ENCODE measurements at places on chromosomes 7 and 10.
A peak's percentile ranks its signal among the peaks of the same experiment; 100 is the strongest.

DNA sequence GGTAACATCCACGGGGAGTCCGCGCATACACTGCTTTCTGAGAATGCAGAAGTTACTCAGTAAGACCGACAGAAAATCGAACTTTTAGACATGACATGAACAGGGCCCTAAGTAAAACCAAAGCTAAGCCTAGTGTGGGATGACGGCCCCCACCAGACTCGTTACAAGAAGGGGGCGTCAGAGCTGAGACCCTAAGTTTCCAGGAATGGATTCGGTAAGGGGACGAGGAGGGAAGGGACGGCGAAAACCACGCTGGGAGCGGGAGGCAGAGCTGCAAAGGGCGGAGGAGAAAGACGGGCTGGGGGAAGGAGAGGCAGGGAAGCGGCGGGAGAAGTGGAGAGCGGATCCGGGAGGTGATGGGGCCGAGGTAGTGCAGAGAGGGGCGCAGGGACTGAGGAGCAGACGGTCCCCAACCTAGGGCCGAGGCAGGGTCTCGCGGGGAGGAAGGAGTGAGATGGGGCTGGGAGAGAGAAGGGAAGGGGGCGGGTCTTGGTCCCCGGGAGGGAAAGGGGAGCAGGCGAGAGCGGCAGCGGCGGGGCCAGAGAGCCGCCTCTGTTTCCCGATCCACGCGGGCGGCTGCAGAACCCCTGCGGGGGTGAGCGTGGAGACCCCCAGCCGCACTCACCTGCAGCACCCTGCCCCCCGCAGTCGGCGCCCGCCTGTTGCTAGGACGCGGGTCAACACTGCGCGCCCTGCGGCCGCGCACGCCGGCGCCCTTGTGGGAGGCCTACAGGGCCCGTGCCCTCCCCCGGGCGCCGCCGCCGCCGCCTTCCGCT is 513 bp downstream of the ODAD2 start:
- DNase-seq = peak; percentile 10

GRCh38 chr10:111078505-111079185 is 1.8 kb downstream of the ADRA2A start:
- no peak for DNase-seq

DNA sequence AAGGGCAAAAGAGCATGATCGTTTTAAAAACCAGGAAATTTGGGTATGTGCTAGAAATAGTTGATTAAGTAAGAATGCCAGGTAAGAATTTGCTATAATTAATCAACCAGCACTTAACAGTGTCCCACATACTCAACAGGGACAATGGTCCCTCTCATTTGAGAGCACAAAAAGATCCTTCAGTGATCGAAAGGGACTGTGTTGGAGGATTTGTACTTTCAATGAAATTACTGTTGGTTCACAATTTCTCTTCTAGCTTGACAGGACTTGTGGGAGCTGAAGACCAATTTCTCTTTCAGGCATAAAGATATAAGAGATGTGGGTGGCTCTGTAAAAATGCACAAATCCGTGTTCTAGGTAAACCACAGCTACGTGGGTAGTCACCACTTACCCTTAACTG is 12.5 kb upstream of the PLEKHS1 start:
- no peak for DNase-seq

DNA sequence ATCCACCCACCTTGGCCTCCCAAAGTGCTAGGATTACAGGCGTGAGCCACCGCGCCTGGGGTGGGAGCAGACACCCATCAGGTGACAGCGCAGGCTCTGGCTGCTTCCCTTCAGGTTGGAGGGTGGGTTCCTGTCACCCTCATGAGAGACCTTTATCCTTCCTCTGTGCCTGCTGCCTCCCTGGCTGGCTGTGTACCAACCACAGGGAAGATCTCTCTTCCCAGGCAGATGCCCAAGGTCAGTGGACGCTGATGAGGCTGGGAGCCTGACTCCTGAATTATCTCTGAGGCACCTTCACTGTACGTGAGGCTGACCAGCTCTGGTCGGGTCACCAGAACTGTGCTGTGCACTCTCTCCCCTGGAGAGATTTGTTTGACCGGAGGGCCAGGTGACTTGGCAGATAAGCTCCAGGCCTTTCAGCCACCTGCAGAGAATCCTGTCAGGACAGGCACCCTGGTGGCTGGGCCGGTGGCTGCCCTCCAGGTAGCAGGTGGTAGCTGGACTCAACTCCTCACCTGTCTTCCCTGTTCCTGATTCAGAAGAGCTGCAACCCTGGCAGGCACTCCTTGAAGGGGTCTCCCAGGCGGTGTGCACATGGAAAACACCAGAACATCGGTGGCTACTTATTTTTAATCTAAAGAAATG is 251.9 kb downstream of the GLRX3 start:
- no peak for DNase-seq

- no peak for DNase-seq
Measured at GRCh38 chr7:55483046-55483445, 89.3 kb downstream of the VOPP1 start.

- DNase-seq = peak; percentile 37
Measured at GRCh38 chr10:29479081-29479925, 155.5 kb downstream of the SVIL start.

- DNase-seq = no peak
Measured at GRCh38 chr7:36747280-36748016, 23.2 kb upstream of the AOAH start.

DNA sequence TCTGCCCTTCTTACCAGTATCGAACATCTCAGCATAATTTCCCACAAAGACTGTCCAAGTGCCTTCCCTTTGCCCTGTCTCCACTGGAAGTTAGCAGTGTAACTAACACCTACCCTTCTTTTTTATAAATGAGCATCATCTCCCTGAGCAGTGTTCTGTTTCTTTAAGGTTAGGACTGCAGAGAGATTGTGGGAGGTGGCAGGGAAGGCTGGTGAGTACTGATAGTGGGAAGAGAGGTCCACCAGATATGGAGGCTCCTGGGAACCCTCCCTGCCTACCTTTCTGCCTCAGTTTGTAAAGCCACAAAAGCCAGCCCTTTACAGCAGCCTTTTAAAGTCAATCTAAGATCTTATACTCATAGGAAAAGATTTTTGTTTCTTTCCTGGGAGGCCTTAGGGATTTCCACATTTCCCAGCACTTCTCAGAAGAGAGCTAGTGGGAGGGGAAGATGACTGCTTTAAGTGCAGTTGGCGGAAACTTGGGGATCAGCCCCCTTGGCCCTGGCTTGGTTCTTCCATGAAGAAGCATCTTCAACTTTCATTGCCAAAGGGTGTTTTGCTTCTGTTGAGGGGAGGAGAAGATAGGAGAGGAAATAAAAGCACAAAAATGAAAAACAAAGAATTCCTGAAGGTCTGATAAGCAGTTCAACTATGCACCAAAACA is 36.6 kb upstream of the CALD1 start:
- no peak for DNase-seq

DNA sequence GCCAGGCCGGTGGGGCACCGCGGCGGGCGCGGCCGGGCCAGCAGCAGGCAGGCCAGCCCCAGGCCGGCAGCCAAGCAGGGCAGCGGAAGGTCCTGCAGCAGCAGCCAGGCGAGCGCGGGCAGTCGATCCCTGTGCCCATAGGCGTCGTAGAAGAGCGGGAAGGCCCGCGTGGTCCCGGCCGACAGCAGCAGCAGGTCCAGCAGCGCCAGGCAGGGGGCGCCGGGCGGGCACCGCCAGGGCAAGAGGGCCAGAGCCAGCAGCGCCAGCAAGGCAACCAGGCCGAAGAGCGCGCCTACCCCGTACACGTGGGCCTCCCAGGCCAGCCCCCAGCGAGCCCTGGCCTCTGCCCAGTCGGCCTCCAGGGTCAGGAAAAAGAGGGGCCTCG is 8.4 kb upstream of the RBM28 start:
- DNase-seq = peak; percentile 38

DNA sequence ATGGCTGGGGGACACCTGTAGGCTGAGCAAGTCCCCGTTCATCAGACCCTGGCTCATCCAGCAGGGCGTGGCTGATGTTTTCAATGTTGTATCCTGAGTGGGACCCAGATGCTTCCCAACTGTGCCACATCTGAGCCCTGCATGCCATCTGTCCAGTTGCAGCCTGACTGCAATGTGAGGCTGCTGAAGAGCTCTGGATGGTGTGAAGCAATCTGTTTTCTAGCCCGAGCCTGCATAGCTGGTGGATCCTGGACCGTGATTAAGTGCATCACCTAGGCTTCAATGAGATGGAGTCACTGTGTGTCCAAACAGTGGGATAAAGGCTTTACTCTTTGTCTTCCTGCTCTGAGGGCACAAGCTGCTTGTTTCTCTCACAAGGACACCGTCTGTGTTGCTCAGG is 99.8 kb downstream of the TCF7L2 start:
- DNase-seq = no peak

GRCh38 chr10:129793996-129794395 is 170.1 kb downstream of the EBF3 start:
- no peak for DNase-seq

- DNase-seq = no peak
Measured at GRCh38 chr10:104268405-104268712, 625 bp upstream of the GSTO2 start.

DNA sequence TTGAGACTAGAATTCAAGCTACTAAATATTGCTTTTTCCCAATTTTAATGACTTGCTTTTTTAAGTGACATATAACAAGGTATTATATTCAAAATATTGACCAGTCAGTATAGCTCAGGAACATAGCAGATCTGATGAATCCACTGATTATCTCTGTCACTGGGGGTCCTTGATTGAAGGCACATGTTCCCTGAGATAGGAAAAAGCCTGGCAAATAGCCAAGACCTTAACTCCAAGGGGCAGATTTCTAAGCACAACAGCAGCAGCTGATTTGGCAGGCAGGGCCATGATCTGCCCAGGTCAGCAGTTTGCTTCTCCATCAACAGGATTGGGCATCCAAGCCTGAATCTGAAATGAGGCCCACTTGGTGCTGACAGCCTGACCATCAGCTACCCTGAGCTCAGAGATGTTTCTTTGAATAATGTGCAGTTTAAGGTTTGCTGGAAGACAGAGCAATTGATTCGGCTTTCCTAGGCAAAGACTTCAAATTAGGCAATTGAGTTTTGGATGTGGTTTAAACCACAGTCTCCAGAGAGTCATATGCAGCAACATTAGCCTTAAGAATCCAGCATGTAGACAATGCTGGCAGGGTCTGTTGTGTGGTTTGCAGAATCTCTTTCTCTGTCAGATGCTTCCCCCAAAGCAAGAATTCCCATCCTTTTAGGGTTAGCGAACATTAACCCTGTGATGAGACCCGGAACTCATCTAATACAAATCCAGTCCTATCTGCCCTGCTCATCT is 352.6 kb downstream of the ADRA2A start:
- no peak for DNase-seq

GRCh38 chr10:122561792-122562191 is 1.2 kb downstream of the DMBT1 start:
- no peak for DNase-seq

- DNase-seq = no peak
Measured at GRCh38 chr7:28142650-28143049, 37.9 kb downstream of the JAZF1 start.

GRCh38 chr7:3032256-3032655 is 11.4 kb downstream of the CARD11 start:
- no peak for DNase-seq

DNA sequence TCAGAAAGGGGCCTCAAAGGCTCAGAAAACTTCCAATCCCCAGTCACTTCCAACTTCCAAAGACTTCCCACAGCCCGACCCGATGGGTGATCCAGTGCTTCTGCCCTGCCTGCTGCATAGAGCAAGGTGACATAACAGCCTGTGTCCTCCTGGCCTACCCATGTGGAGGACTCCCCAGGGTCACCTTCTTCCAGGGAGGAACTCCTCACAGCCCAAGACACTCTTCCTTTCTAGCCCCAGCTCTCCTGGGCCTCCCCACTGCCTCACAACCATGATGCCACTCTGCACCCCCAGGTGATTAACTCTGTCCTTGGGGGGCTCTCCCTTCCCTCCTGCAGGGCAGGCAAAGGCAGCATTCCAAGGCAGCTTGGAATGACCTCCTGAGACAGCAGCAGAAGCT is 158.4 kb upstream of the PDE1C start:
- no peak for DNase-seq

DNA sequence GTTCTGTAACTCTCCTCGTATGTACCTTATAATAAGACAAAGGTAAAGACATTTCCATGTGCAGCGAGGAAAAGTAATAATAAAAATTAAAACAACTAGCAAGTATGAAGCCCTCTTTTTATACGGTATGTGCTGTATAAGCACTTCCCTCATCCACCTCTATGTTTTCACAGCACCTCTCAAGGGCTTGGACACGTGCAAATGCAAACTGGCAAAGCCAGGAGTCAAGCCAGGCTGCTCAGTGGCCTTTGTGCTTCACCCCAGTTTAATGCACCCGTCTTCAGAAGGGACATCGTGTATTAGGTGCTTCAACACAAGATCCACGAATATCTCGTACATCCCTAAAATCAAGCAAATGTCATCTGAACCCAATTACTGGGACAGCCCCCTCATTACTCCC is 1.3 kb upstream of the DGKI start:
- no peak for DNase-seq

GRCh38 chr10:18271491-18271890 is 131.3 kb downstream of the CACNB2 start:
- no peak for DNase-seq

- no peak for DNase-seq
Measured at GRCh38 chr7:150365673-150366398, 2.8 kb upstream of the REPIN1 start.

GRCh38 chr10:89591111-89591795 is 53.8 kb downstream of the PANK1 start:
- no peak for DNase-seq

DNA sequence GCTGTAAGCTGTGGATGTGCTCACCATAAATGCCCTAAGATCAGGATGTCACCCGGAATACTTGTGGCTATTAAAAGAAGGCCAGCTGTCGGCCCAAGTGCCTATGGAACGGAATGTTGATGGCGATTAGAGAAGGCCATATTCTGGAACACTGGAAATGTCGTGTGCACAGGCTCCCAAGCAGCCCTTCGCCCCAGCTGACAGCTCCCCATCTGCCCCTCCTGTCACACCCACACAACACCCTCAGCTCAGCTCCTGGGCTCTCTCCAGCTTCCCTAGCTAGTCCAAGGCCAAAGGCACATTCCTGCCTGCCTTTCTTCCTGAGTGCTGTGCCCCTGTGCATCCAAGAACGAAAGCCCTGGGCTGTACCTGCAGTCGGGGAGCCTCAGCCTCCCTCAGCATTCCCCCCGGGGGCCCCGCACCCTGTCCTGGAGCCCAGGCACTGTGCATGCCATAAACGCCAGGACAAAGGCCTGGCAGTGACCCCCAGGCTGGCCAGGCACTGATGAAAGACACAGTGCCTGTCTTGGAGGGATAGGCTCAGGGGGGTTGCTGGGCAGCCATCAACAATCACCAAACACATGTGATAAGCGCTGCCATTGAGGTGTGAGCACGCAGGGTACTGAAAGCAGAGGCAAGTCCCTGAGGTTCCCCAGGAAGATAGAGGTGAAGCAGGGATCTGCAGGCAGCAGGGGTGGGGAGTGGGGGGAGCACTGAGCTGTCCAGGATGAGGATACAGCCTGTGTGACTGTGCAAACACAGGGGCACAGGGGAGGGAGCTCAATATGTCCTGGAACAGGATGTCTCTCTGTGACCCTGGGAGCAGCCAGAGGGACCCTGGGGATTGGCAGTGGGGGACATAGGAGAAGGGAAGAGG is 3.7 kb upstream of the LDB3 start:
- DNase-seq = no peak

GRCh38 chr7:150801946-150802771 is 1.6 kb downstream of the TMEM176A start:
- no peak for DNase-seq
